NCI-H524 (cell line): ENCODE measurements at places on chromosomes 3 and 15.

DNA sequence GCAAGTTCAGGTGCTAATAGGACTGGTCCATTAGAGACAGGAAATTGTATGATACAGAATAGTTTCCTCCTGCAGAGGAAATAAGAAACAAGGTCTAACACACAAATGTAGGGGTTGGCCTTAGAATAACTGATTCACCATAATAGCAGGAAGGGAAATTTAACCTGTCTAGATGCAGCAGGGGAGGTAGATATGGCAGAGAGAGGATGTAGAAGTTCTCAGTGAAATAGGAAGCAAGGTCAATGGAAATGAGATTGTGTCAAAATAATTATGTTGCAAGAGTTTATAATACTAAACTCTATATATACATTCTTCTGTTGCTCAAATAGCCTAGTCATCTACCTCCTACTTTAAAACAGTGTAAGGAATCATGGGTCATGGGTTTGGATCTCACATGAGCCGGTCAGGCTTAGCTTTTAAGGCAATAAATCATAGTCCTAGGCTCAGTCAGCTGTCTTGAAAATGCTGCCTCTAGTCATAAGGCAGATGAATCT lies 17.0 kb downstream of the BCL2A1 start:
- no peak for DNase-seq

- peak; percentile 24 for DNase-seq
Observed at GRCh38 chr15:69885173-69885955, 212.4 kb downstream of the TLE3 start.

DNA sequence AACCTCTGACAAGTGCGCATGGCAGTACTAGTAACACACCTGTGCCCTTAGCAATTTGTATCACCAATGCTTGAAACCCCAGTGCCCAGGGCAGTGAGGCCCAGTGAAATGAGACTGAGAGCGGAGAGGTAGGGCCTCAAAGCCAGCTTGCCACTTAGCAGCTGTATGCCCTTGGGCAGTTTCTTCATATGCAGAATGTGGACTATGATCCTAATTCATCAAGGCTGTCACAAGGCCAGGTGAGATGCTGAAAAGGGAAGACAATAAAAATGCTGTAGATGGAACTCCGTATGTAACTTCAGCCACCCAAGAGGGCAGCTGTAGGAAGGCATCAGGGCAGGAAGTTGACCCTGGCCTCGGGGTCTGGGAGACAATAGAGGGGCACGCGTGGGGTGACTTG lies 74.4 kb downstream of the KY start:
- no peak for DNase-seq

DNA sequence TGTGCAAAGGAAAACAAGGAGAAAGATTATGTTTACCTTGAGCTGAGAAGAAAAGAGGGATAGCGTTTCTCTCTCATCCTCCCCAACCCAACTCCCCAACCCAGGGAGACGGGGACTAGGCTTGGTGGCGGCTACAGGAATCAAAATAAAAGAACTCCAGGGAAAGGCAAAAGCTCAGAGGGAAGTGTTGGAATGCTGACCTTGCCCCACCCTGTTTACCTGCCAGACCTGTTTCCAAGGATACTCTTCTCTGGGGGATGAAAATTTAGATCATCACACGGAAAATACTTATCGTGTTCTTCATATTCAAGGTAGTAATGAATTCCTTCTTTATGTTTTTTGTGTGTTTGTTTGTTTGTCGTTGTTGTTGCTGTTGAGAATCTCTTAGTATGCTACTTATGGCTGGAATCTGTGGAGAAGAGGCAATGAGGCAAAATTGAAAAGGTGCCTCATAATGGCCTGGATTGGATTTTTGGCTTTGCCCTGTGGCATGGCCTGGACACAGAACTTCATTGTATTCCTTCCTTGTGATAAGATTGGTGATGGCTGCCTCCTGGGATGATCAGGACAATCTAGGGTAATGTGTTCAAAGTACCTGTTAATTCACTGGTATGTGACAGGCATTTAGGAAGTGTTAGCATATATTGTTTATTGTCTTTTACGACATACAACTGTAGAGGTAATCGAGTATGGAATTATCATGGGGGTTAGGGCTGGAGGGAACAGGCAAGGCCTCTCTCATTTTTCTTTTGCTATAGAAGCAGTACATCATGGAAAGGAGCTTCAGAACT lies 11.1 kb upstream of the TPRG1 start:
- no peak for DNase-seq

DNA sequence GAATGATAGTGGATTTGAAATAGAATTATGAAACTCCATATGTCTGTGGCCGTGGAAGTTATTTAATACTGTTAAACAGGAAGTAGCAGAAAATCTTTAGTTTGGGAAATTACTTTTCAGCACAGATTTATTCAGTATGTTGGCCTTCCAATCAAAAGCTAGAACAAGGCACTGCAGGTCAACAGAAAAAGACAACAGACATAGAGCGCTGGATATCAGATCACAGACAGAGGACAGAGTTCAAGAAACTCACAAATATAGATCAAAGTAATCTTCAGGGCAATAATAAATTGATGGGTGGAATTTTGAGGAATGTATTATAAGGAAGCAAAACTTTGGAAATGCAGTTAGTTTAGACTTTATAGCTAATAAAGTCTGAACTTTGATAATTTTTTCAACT lies 159.5 kb upstream of the TMCO5A start:
- DNase-seq: no peak

- no peak for DNase-seq
Observed at GRCh38 chr3:130428871-130429712, 83.6 kb downstream of the COL6A5 start.

- no peak for DNase-seq
Observed at GRCh38 chr3:138914870-138915502, 32.0 kb downstream of the FOXL2 start.

GRCh38 chr3:103167850-103168249 lies 733.0 kb downstream of the ZPLD1 start:
- peak; percentile 44 for DNase-seq

DNA sequence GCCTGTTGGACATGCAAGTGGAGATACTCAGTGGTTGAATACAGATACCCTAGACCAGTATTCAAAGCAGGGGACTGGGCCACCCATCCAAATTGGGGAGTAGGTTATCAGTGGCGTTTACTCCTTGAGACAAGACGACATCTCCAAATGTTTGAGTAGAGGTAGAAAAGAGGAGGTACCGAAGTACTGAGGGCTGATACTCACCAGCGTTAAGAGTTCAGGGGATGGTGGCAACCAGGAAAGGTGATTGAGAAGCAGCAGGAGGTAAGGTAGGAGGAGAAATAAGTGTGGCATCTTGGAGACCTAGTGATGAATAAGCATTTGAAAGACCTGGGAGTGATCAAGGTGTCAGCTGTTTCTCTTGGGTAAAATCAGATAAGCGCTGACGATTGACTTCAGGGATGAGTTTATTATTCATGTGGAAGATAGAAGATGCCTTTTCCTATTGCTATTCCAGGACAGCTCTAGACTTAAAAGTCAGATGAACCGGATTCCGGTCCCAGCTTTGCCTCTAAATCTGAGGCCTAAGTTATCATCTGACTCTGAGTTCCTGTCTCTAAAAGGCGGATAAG lies 96.3 kb downstream of the GHSR start:
- DNase-seq: no peak

DNA sequence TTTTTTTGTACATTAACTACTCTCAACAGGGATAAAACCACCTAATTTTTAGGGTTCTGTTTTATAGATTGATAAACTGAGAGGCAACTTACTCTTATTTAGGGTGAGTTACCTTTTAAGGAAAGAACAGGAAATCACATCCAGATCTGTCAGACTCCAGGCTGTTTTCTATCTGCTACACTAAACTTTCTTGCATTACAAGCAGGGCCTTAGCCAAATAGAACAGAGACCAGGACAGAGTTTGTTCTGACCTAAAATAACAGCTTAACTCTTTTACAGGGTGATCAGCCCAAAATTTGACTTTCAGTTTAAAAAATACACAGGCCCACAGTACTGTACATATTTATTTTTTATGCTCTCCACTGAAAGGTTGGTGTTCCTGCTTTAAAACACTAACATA lies 38.6 kb downstream of the SGO1 start:
- DNase-seq: no peak
